ENCODE measurements at places on chromosomes 7 and 10. TPM values are rescaled to one million over a fixed set of nuclear protein-coding genes. Genes with fewer than 3 reads are reported as not detected.

- DNase-seq: no peak
Measured at GRCh38 chr10:76017026-76017732, 585.8 kb downstream of the LRMDA start.

DNA sequence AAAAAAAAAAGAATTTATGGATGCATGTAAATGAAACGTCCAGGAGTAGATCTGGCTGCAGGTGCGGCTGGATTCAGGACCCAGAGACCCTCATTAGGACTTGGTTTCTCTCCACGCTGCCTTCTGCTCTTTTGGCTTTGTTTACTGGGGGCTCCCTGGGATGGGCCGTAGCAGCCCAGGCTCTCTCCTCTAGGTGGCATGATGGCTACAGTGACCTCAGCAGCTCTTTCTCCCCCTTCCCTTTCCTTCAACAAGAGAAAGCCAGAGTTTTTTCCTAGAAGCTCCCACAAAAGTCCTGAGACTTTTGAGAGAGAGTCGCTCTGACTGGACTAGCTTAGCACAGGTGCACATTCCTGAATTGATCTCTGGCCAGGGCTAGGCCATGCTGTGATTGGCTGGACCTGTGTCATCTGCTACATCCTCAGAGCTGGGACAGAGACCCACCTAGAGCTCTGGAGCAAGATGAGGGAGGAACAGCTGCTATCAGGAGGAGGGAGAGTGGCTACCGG is 67.8 kb upstream of the PDCD4 start:
- DNase-seq: peak; percentile 72

GRCh38 chr7:126839624-126840023 is 413.1 kb downstream of the GRM8 start:
- no peak for DNase-seq

GRCh38 chr10:116272440-116273283 is at the start of gene GFRA1:
Gene GFRA1, minus strand, starts transcription at chr10:116273206. Its CDS starts 1,177 bp downstream, at chr10:116272029.
- peak; percentile 79 for DNase-seq

- DNase-seq: no peak
Measured at GRCh38 chr10:23656735-23657134, 217.9 kb downstream of the OTUD1 start.

- no peak for DNase-seq
Measured at GRCh38 chr7:47771990-47772360, 176.3 kb downstream of the PKD1L1 start.

DNA sequence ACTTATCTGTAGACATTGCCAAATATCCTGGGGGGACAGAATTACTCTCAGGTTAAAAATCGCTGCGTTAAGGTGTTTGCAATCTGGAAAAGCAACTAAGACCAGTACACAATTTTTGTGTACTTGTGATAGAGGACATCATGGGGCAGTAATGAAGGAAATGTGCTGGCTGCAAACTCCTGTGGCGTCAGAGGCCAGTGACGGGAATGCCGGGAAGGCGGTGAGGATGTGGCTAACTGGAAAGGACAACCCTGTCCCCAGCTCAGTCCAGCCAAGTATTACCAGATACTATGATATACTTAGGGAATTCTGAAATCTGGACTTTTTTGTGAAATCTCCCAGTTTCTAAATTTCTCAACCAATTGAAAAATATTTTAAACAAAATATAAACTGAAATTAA is 103.1 kb upstream of the NANOS1 start:
- DNase-seq: no peak

DNA sequence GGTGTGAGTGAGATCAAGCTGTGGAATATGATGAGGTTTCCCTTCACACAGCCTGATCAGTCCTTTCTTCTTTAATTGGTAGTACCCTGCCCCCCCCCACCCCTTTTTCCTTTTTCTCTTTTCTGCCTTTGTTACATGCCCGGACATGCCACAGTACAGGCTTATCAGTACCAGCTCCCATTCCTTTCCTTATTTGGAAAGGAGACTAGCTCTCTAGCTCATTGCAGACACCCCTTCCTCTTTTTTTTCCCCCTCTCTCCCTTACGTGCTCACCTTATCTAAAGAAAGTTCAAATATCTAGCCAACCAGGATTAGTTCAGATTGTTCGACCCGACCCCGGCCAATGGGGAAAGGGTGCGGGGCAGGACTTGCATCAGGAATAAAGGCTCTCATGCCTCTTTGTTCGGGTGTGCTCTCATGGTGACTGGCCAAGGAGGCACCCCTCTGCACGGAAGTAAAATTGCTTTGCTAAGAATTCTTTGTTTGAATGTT is 230.4 kb downstream of the ACTR3B start:
- no peak for DNase-seq

- DNase-seq: no peak
Measured at GRCh38 chr10:121891103-121891502, 36.7 kb downstream of the ATE1 start.

GRCh38 chr10:132446661-132447445 is 49.9 kb downstream of the PWWP2B start:
- peak; percentile 66 for DNase-seq

DNA sequence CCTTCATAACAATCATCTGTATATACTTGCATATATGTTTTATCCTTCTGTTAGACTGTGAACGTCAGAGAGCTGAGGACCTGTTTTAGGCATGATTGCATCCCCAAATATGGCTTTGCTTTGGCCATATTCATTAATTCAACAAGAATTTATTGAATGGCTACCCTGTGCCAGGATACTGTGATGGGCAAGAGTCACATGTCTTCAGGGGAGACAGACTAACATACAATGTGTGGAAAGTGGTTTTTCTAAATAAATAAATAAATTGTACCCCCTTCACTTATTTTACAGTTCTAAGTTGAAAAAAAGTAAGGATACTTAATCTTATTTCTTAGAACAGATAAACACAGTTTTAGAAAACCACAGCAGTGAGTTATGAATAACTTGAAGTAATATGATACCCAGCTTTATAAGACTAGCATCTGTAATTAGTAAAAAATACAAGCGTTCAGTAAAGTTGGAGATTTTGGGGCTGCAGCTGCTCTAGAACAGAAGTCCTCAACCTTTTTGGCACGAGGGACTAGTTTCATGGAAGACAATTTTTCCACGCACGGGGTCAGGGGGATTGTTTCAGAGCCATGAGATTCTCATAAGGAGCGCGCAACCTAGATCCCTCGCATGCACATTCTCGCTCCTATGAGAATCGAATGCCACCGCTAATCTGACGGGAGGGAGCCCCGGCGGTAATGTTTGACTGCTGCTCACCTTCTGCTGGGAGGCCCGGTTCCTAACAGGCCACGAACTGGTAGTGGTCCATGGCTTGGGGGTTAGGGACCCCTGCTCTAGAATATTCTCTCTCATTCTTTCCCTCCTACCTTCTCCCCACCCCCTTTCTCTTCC is 89.4 kb upstream of the MTPN start:
- no peak for DNase-seq

DNA sequence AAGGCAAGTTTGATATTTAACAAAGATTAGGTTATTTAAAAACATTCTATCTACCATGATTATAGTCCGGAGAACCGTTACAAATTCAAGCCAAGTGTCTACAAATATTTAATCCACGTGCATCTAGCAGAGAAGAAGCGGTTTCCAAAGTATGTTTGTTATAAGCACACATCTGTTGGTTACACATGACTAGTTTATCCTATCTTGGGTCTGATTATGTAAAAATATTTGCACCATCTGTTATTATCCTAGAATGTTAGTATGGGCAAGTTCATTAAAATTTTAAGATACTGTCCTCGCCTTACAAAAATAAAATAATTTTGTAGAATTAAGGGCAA is 289.2 kb upstream of the VSTM2A start:
- DNase-seq: no peak

- DNase-seq: no peak
Measured at GRCh38 chr7:117975476-117975875, 102.2 kb upstream of the CTTNBP2 start.

DNA sequence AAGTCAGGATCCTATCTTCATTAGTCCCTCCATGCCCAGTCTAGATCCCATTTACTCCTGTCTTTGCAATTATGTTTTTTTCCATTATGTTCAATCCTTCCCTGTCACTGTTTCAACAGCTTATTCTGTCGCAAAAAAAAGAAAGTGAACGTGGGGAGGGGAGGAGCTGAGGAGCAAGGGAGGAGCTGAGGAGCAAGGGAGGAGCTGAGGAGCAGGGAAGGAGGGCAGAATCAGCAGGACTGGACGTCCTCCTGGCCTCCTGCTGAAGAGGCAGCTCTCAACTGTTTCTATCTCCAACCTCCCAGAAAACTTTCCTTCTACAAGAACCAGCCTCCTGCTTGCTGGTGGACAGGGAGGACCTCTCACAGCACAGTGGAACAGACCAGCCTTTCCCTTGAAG is 26.0 kb downstream of the LARP4B start:
- no peak for DNase-seq

DNA sequence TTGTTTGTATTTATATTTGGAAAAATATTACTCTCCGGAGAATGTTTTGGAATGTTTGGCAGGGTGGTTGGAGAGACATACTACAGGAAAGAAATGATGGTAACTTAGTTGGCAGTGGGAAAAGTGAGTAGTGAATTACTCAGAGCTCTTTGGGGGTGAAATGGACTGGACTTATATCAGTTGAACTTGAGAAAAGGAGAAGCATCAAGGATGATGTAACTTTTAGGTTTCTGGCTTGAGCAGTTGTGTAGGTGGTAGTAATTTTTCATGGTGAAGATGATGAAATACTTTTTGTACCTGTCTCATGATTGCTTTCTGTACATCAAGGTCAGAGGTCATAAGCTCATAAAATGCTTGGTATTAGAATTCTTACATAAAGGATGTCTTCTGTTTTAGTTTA is 617.2 kb downstream of the AUTS2 start:
- no peak for DNase-seq

- no peak for DNase-seq
Measured at GRCh38 chr7:85630904-85631600, 444.2 kb upstream of the SEMA3D start.

DNA sequence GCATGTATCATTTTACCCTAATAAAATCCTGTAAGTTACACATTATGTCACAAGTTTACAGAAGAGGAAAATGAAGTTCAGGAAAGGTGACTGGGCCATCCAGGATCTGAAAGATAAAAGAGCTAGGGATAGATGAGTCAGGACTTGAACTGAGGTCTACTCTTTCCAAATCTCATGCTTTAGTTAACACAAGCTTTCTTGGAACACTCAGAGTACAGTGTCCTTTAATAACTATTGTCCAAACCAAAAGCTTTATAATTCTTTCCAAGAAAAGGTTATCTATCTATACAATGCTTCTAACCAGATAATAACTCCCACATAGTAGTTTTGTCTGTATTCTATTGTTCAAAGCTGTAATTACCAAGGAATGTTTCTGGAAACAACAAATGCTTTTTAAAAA is 164.6 kb downstream of the LRRN3 start:
- DNase-seq: no peak

- no peak for DNase-seq
Measured at GRCh38 chr10:74823791-74824183, 2.6 kb upstream of the KAT6B start.

GRCh38 chr7:105298439-105298894 is 90.3 kb downstream of the SRPK2 start:
- DNase-seq: no peak

- no peak for DNase-seq
Measured at GRCh38 chr7:49398236-49398635, 375.2 kb upstream of the VWC2 start.

GRCh38 chr7:82175319-82175718 is 268.3 kb downstream of the CACNA2D1 start:
- no peak for DNase-seq

GRCh38 chr10:86687750-86688149 is 19.4 kb downstream of the LDB3 start:
- DNase-seq: no peak

DNA sequence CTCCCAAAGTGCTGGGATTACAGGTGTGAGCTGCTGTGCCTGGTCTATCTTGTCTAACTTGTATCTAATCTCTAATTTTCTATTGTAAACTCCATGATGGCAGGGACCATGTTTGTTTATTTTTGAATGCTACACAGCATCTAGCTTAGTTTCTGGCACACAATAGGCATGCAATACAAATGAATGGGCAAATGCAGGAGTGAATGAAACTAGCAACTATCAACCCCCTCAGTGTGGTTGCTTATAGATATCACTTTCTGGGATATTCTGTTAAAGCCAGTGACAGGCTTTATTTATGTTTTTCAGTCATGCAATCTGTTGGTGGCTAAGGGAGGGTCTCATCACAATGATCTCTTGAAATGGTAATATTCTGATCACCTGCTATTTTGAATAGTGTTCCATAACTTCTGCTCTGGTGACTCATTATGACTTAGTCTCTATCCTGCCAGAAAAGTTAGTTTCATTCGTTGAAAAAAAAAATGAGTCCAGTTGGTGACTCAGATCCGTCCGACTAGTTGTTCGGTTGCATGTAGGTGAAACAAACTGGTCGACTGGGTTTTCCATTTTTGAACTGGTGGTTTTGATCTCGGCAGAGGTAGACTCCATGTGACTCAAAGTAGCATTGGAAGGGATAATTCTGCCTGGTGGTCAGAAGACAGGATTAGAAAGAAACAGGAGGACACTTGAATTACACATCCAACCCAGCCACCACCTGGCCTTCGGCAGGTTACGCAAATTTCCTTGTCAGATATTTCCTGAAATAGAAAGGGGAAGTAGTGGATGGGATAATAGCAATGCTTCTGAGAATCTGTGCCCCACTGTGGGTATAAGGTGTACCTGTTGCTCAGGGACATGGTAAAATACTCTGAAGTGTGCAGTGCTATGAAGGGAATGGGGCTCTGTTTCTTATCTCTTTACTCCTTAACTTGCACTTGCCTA is 76.8 kb downstream of the GATA3 start:
- no peak for DNase-seq

- DNase-seq: peak; percentile 58
Measured at GRCh38 chr7:135508883-135509588, 866 bp downstream of the CNOT4 start.

- DNase-seq: peak; percentile 40
Measured at GRCh38 chr7:100156331-100157068, 2.0 kb downstream of the TRAPPC14 start.

DNA sequence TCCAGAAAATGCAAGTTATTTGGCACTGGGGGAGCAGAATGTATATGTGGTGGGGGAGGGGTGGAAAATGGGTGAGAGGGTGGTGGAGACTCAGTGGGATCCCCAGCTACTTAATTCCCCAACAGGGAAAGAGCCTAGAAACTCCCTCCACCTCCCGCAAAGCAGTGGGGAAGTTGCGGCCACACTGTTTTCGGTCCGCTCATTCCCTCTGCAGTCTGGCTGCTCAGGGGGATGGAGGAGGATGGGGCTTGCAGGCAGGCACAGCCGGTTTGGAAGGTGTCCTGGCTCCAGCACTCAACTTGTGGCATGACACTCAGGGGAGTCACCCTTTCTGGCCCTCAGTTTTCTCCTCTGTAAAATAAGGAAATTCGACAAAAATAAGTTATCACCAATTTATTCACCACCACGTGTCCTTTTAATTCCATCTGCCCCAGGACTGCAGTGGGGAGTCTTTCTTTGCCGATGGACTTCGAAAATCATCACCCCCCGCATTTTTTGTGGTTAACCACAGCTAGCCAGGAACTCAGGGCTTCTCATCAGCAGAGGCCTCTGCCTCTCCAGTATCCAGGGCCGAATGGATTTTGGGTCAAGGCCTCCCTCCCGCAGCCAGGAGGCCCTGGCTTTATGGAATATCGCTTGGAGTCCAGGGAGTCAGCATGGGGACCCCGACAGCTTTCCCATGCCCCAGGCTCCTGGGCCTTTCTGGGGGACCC is 1.6 kb upstream of the HTRA1 start:
- no peak for DNase-seq

Gene MMD2
- polyA plus RNA-seq: not detected

Gene CACNB2
- 0.75 TPM for polyA plus RNA-seq

Gene ITGA8
- polyA plus RNA-seq: not detected

Gene CALML5
- not detected for polyA plus RNA-seq

Gene GJC3
- not detected for polyA plus RNA-seq

Gene NME8
- polyA plus RNA-seq: not detected

Gene HOXA13
- polyA plus RNA-seq: not detected

Gene NRCAM
- polyA plus RNA-seq: 1.1 TPM

Gene SPDYE16
- polyA plus RNA-seq: 0.10 TPM

Gene WEE2
- not detected for polyA plus RNA-seq

Gene TDRD1
- polyA plus RNA-seq: not detected

Gene PRPF18
- 13.8 TPM for polyA plus RNA-seq
